ENCODE measurements at places on chromosomes 5 and 9. TPM values are rescaled to one million over a fixed set of nuclear protein-coding genes. Genes with fewer than 3 reads are reported as not detected.
A peak's percentile ranks its signal among the peaks of the same experiment; 100 is the strongest.

DNA sequence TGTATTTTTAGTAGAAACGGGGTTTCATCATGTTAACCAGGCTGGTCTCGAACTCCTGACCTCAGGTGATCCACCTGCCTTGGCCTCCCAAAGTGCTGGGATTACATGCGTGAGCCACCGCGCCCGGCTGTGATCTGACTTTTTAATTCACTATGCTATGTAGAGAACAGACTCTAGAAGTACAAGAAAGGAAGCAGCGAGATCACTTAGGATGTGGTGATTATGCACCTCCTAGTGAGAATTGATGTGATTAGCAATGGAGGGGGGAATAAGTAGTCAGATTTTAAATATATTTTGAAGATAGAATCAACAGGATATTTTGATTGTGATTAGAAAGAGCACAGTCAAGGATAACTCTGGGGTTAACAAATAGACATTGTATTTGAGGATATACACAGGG is 36.3 kb downstream of the GAPVD1 start:
- DNase-seq, result no peak

DNA sequence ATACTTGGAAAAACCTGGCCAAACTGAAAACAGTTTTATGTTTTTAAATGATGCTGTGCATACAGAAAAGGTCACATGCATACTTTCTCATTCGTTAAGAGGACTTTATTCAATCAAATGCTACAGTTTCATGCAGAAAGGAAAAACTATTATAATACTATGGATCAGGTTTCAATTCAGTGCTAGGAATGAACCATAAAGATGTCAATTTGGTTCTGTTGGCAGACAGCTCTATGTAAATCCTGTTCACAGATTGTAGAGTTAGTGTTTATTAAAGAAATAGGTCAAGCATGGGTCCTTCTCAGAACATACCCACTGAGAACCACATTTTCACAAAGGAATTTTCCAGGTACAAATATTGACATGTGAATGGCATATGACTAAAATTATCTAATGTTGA is 57.1 kb downstream of the RETREG1 start:
- DNase-seq, result no peak

Gene MPDZ
- 28.8 TPM for total RNA-seq

DNA sequence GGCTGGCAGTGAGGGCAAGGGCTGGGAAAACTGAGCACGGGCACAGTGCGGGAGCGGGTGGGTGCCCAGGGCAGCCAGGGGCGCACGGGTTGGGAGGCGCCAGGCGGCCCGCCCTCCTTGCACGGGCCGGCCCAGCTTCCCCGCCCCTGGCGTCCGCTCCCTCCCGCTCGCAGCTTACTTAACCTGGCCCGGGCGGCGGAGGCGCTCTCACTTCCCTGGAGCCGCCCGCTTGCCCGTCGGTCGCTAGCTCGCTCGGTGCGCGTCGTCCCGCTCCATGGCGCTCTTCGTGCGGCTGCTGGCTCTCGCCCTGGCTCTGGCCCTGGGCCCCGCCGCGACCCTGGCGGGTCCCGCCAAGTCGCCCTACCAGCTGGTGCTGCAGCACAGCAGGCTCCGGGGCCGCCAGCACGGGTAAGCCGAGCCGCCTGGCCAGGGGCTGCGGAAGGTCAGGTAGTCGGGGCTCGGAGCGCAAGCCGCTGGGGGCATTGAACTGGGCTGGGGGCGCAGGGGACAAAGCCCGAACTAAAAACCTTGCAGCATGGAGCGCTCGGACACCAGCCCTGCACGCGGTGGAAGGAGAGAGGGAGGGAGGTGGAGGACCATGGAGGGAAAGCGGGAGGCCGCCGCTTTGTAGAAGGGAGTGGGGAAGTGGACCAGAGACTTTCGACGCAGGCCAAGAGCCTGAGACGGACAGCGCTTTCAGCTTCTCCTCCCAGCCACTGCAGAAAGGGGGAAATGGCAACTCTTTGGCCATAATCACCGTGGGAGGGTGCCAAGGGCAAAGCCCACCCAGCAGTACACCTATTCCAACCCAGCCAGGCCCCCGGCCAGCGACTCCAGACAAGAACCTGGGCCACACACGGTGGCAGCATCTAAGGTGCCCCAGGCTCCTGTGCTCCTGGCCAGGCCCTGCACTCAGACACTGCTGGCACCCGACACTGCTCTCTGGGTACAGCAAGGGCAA is at the start of gene TGFBI:
TSS of gene TGFBI (plus strand) at position 207 of the 961 bp plus-strand sequence. CDS start at position 275, 68 bp downstream.
- peak; percentile 71 for DNase-seq

Gene ANKRD18A
- total RNA-seq, result 11.8 TPM

DNA sequence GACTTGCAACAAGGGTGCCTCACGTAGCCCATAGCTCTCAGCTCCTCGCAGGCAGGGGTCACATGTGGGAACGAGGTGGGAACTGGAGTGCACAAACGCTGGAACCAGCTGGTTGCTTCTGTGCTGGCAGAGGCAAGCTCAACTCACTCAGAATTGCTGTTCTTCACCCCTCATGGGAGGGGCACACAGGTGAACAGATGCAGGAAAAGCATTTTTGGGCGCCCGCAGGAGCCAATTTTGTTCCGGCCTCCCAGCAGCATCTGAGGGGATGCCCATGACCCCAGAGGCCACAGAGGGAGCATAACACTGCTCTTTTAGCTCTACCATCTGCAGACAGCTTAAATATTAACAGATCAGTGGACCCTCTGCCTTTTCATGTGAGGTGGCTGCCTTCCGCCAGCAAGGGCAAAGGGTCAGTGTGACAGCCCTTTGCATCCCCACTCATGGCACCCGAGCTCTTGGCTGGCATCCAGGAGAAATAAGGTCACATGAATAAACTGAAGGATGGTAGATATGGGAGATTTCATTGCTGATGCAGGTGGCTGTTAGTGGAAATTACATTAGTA is 196.2 kb downstream of the SLCO4C1 start:
- DNase-seq, result no peak

DNA sequence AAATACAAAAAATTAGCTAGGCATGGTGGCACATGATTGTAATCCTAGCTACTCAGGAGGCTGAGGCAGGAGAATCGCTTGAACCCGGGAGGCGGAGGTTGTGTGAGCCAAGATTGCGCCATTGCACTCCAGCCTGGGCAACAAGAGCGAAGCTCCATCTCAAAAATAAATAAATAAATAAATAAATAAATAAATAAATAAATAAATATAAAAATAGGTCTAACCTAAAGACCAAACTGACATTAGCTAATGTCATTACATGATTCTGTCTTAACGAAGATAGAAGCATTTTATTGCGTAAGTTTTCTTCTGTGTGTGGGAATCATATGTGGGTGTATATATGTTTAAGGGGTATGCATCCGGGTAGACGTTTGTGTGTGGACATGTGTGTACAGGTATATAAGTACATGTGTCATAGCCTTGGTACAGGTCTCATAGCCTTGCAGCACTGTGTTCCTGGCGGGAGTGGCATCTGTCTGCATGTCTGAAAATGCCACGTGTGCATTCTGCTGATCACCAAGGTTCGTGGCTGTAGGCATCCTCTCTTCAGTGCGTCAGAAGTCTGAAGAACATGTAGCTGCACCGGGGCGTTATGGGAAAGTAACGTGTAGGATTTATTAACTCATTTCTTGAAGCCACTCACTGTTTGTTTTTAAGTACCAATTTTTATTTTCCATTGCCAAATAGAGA is 298.1 kb downstream of the NR3C1 start:
- no peak for DNase-seq

DNA sequence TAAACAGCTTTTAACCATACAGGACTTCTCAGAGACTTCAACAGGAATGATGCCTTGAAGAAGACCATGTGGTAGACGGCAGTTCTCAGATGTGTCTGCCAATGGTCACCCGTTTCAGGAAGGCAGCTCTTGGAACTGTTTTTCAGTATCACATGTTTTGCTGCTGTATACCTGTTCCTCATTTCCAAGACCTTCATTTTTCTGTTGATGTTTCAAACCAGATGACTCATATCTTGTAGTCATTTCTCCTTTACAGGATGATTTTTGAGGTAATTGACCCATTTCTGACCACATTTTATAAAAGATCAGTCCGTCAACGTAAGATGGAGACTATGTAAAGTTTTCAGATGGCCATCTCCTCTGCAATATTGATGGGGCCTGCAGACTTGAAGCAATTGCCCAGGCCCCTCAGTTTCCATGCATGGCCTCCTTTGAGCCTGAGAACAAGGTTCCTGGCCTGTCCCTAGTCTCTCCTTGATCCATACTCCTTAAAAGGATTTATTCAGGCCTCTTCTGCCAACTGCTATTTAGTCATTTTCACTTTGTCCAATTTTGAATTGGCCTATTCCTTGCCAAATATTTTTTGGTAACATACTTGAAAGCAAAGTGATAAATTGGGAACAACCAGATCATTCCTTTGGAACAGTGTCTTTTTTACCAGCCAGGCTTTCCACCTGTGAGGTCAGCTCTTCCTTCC is 128.6 kb downstream of the PDZD2 start:
- no peak for DNase-seq

DNA sequence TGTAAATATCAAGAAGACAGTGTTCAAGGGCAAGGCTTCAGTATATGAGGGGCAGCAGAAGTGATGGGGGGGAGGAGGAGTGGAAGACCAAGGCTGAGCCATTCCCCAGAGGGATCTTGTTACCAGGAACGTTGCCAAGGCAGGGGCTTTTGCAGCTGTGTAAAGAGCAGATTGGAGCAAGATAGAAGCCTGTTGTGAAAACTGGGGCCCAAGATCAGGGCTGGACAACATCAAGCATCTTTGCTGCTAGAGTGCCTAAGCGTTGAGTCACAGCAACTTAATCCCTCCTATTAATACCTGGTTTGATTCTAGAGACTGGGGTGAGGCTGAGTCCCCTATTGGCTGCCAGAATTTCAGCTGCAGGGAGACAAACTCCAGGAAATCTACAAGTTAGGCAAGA is 18.4 kb upstream of the ERCC6L2 start:
- DNase-seq, result no peak

Gene PFN3
- not detected for total RNA-seq

GRCh38 chr9:125974705-125975104 is 227.5 kb downstream of the PBX3 start:
- DNase-seq, result no peak

Gene CTXN3
- not detected for total RNA-seq

GRCh38 chr5:18653216-18653752 is 1019.0 kb downstream of the TAF11L14 start:
- DNase-seq, result no peak

Gene GGTA1
- total RNA-seq, result 8.4 TPM

GRCh38 chr5:110853267-110853666 is 114.5 kb downstream of the SLC25A46 start:
- DNase-seq, result no peak

- DNase-seq, result no peak
Observed at GRCh38 chr5:111232311-111233051, 8.3 kb downstream of the CAMK4 start.

Gene MTX3
- 17.0 TPM for total RNA-seq

GRCh38 chr5:158809310-158809850 is 290.3 kb downstream of the EBF1 start:
- no peak for DNase-seq

Gene OR1J2
- not detected for total RNA-seq

DNA sequence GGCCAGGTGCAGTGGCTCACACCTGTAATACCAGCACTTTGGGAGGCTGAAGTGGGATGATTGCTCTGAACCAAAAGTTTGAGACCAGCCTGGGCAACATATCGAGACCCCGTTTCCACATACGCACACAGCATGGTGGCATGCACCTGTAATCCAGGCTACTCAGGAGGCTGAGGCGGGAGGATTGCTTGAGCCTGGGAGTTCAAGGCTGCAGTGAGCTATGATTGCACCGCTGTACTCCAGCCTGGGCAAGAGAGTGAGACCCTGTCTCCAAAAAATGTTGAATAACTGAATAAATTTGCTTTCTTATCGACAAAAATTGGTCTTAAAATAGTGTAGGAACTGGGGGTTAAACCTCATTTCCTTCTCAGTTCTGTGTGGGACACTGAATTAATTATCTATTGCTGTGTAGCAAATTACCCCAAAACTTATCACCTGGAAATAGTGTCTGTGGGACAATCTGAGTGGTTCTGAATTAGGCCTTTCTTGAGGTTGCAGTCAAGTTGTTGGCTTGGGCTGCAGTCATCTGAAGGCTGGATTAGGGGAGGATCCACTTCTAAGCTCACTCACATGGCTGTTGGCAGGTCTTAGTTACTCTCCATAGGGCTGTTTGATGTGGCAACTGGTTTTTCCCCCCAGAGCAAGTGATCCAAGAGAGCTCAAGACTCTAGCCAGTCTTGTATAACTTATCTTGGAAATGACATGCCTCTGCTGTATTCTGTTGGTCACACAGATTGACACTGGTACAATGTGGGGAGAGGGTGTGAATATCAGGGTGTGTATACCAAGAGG is 2.0 kb downstream of the SNX30 start:
- DNase-seq, result no peak

Gene ADAMTS6
- 19.0 TPM for total RNA-seq

Gene CDX1
- total RNA-seq, result 0.29 TPM

DNA sequence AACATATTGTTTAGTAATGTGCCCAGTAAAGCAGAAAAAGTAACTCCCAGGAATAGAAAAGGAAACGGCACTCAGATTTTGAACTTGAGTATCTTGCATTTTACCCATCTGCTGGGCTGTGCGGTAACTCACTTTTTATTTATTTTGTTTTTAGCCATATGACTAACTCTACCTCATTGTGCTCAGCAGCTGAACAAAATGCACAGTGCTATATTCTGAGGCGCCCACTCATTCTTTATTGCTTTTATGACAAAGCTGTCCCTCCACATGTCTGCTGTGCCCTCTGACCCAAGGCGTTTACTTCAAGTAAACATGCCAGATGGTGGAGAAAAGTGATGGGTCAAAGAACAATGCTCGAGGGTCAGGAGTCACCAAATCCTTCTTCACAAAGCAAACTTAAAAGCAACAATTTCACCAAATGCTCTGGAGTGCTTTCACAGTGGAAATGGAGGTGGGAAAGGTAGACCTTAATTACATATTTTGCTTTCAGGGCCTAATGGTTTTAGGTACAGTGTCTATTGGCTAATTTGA is 215.2 kb upstream of the ELAVL2 start:
- DNase-seq, result no peak

- DNase-seq, result no peak
Observed at GRCh38 chr5:119200795-119201194, 129.9 kb downstream of the DMXL1 start.

DNA sequence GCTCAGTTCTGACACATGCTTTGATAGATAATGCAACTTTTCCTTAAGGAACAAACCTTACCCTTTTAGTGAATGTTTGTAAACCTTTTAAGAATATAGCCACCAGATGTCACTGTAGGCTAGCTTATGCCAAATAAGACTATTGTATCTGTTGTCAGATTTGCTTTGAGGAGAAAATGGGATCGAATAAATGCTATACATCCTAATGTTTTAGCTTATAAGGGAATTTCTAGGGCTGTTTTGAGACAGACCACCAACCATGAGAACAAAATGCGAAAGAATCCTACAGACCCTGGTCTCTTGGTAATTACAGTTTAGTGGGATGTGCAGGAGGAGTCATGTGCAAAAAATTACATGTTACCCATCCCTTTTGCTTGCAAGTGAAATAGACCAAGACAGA is 127.6 kb upstream of the NMUR2 start:
- DNase-seq, result no peak

GRCh38 chr5:104540448-104540847 is 977.9 kb upstream of the NUDT12 start:
- peak; percentile 32 for DNase-seq

DNA sequence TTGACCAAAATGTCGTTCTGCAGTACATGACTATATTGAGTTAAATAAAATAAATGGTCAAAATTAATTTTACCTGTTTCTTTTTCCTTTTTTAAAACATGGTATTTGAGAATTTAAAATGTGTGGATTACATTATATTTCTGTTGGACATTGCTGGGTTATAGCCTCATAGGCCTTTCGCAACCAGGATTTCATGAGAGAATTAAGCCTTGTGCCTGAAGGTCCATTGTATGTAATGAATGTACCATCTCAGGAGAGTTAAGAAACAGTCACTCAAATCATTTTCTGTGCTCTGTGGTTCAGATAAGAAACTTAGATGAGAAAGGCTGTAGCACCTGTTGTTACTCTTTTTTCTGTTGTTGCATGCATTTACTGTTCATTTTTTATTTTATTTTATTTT is 103.5 kb downstream of the ANGPTL2 start:
- DNase-seq, result no peak
